ENCODE measurements at places on chromosomes 3 and 15.
A peak's percentile ranks its signal among the peaks of the same experiment; 100 is the strongest.

DNA sequence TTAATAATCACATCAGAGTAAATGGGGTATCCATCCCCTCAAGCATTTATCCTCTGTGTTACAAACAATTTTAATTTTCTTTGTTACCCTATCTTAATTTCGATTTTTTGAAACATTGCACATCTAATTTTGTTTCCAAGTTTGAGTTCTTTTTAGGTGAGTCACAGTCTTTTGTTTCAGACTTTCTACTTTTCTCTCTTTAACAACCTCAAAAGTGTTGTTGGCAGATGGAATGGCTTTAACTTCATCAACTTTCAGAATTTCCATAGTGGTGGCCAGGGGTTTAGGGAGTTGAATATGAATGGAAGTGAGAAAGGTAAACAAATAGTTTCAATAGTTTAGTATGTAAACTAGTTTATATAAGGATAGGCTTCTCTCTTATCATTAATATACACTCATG is 223.0 kb upstream of the MLF1 start:
- DNase-seq: no peak

DNA sequence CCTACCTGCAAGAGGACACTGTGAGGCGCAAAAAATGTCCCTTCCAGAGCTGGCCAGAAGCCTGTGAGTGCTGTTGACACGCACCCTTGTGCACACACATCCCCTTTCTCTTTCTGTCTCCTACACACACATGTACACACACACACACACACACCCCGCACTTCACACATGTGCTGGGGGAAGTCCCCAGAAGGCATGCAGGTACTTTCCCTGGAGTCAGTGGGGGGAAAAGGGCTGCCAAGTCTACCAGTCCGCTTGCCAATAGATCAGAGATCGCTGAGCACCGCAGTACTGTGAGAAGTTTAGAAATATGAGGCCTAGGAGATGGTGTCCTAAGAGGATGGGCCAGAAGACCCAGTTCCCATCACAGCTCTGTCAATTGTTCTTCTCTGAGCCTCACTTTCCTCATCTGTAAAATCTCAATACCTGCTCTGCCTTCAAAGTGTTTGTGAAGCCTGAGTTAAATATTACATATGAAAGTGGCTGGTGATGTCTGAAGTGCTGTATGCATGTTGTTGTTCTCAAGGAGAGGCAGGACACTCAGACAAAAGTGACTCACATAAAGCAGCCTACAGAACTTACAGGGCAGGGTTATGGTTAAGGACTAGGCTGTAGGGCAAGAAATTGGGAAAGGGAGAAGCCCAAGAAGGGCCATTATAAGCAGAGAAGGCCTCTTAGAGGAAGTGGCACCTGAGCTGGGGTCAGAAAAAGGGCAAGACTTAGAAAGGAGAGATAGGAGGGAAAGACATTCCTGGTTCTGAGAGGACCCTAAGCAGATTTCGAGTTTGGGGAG is 6.8 kb downstream of the IL17RE start:
- DNase-seq: no peak

- DNase-seq: no peak
Measured at GRCh38 chr15:39095218-39095879, 485.5 kb upstream of the THBS1 start.

- DNase-seq: peak; percentile 63
Measured at GRCh38 chr3:125141596-125142419, 70.7 kb downstream of the SLC12A8 start.

- DNase-seq: no peak
Measured at GRCh38 chr3:32453346-32453745, 49.3 kb downstream of the CMTM6 start.

DNA sequence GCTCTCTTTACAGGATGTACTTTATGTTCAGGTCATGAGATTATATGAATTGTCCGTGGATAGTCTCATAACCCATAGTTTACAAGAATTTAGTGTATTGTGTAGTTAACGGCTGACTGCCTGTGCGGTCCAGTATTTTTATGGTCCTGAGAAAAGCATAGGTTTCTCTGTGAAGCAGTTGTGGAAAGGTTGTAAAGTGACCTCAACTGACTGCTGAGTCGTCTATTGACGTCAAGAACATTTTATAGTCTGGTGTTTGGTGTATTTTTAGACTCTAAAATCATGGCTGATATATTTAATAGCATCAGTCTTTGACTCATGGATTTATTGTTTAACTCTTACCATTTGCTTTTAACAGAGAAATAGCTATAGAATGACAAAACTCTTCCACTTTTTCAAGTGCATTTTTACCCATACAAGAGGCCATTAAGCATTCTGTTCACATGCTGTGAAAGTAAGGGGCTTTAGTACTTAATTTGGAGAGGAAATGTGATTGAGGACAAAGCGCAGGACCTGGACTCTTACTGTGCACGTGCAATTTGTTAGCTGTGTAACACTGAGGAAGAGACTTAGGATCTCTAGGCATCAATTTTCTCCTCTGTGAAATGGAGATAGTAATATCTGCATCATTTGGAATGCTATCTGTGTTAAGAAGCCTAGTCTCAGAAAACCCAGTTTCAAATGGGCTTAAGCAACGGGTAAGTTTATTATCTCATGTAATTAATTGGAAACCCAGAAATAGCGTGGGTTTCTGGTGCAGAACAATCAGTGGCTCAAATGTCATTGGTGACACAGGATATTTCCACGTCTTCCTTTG is 240.8 kb downstream of the NFKBIZ start:
- no peak for DNase-seq

- no peak for DNase-seq
Measured at GRCh38 chr3:19866751-19867347, 67.2 kb downstream of the EFHB start.

GRCh38 chr3:33665294-33665693 is 52.8 kb downstream of the CLASP2 start:
- no peak for DNase-seq

DNA sequence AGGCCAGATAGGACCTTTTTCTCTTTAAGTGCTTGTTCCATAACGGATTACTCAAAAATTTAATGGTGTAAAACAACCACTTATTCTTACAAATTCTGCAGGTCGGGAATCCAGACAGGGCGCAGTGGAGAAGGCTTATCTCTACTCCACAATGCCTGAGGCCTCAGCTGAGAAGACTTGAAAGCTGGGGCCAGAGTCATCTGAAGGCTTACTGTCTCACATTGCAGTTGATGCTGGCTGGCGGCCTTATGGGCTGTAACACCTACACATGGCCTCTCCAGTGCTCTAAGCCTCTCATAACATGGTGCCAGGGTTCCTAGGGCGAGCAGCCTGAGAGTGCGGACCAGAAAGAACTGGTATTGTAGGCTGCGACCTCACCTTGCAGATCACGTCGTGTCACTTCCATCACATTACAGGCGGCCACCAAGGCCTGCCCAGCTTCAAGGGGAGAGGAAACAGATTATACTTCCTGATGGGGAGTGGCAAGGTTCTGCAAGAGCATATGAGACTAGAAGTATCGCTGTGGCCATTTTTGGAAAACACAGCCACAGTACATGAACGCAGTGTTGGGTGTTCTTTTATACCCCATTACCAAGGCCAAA is 32.4 kb downstream of the CMTM7 start:
- DNase-seq: no peak

DNA sequence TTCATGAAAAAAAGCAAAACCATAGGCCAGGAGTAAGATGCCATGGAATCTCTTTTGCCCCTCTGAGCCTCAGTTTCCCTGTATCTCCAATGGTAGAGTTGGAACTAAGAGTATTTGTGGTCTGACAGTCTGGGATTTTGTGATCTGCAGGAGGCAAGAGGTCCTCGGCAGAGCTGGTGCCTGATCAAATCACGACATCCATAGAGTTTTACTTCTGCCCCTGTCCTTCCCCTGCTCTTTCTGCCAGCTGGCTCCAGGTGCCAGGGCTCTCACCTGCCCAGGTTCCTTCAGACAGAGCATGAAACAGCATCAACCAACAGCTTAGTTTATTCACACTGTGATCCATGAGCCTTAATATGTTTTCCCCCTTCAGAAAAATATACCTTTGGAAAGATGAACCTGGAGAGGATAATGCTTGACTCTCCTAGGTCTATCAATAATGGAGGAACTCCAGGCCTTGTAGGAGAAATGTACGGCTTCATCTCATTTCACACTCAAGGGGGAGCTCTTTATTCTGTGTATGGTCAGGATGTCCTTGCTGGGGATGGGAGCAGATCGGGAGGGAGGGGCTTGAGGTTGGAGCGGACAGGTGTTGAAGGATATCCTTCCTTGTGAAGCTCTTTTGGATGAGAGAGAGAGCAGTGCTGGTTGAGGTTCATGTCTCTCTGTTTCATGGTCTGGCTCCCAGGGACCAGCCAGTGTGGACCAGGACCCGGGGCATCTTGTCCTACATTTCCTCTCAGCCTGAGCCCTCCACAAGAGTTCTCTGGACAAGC is 309.9 kb downstream of the RPLP1 start:
- no peak for DNase-seq

GRCh38 chr3:194584866-194585265 is 48.4 kb downstream of the TMEM44 start:
- DNase-seq: peak; percentile 14

GRCh38 chr3:104347291-104347690 is 1019.4 kb upstream of the ALCAM start:
- no peak for DNase-seq

DNA sequence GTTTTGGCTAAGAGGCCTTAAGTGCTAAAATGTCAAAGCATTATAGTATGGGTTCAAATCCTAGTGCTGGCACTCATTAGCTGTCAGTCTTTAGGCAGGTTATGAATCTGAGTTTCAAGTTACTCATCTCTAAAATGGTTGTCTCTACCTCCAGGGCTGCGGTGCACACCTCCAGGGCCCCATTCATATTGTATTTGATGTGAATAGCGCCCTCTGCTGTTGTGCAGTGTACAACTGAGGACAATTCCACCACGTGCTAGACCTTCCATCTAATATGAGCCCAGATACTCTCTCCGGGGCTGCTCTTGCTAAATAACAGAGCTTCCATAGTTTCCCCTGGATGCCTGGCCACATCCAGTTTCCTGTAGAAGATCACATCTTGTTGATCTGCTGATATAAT is 54.3 kb downstream of the OXNAD1 start:
- DNase-seq: peak; percentile 77

- no peak for DNase-seq
Measured at GRCh38 chr15:78047761-78048627, 29.5 kb downstream of the TBC1D2B start.
